ENCODE measurements at places on chromosomes 6 and 20.

GRCh38 chr6:116355796-116356195 is 15.0 kb upstream of the DSE start:
- no peak for DNase-seq

DNA sequence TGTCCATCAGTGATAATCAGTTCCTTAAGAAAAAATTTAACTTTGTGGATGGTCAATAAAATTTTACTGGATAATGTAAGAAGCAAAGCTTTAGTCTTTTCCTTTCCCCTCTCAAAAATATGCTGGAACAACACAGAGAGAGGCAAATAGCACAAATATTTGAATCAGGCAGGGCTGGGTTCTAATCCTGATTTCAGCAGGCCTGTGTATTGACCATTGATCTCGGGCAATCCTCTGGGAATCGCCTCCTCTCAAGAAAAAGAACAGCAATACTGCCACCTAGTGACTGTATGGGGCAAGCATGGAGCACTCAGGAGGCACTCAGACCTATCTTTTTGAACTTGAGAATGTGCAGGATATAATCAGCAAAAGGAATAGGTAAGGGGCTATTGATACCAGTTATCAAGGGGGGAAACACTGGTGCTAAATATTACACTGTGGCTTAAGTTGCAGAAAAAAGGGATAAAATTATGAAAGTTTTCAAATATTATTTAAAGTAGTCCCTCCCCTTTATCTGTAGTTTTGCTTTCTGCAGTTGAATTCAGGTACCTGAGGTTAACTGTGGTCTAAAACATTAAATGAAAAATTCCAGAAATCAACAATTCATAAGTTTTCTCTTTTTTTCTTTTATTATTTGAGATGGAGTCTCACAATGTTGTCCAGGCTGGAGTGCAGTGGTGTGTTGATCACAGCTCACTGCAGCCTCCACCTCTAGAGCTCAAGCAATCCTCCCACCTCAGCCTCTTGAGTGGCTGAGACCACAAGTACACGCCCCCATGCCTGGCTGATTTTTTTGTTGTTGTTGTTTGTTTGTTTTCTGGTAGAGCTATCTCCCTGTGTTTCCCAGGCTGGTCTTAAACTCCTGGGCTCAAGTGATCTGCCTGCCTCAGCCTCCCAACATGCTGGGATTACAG is 91.8 kb upstream of the NHSL1 start:
- DNase-seq: no peak

GRCh38 chr6:150651808-150652470 is 52.3 kb downstream of the PLEKHG1 start:
- no peak for DNase-seq

DNA sequence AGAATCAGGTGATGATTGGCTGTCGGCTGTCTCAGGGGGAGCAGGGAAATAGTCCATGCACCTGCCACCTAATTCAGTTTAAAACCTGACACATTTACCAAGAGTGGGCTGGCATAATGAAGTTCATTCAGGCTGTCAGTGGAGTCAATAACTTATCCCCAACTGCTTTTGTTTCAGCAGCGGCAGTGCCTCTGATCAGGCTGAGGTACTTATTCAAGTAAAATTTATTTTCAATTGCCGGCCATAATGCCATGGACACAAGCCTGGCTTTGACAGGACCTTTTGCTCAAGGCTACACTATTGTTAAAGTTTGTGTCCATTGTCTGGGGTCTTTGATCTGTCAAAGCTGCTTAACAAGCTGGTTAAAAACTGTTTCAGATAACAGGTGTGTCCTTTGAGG is 20.6 kb downstream of the OLIG3 start:
- no peak for DNase-seq

GRCh38 chr6:87436435-87436834 is 28.7 kb downstream of the CFAP206 start:
- DNase-seq: no peak

DNA sequence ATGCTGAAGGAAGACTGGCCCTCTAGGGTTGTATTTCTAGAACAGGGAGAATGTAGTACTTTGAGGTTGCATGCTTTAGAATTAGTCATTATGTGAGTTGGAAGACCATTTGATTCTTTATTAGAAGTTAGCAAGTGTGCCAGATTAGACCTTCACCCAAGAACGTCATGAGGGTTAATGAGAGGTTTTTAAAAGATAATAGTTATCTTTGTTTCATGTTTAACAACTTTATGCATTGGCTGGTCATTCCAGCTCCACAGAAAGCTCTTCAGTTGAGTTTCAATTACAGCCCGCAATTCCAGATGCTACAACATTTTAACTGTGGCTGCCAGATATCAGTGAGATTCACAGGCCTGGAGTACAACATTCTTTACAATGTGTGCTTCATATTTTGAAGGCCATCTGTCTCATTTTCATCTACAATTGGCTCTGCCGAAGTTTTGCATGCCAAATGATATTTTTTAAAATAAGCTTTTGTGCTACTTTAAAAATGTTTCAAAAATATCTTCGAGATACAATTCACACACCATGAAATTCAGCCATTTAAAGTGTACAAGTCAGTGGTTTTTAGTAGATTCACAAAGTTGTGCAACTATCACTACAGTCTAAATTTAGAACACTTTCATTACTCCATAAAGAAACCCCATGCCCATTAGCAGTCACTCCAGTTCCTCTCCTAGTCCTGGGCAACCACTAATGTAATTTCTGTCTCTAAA is 61.1 kb upstream of the FBXO30 start:
- no peak for DNase-seq

DNA sequence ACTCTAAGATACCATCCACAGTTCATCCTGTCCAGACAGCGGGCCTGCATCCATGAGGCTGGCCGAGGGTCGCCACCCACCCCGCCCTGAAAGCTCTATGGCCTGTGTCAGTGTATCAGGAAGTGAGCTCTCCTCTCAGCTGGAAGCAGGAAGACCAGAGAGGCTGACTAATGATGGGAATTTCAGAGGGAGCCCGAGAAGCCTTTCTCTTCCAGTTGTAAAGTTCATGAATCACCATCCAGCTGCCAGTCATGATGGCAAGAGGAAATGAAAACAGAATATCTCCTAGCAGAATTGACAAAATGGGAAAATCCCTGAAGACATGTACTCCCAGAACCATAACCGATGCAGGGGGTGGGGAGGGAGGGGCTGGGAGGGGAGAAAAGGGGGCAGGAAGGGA is 109.6 kb upstream of the RPS6KA2 start:
- DNase-seq: no peak

DNA sequence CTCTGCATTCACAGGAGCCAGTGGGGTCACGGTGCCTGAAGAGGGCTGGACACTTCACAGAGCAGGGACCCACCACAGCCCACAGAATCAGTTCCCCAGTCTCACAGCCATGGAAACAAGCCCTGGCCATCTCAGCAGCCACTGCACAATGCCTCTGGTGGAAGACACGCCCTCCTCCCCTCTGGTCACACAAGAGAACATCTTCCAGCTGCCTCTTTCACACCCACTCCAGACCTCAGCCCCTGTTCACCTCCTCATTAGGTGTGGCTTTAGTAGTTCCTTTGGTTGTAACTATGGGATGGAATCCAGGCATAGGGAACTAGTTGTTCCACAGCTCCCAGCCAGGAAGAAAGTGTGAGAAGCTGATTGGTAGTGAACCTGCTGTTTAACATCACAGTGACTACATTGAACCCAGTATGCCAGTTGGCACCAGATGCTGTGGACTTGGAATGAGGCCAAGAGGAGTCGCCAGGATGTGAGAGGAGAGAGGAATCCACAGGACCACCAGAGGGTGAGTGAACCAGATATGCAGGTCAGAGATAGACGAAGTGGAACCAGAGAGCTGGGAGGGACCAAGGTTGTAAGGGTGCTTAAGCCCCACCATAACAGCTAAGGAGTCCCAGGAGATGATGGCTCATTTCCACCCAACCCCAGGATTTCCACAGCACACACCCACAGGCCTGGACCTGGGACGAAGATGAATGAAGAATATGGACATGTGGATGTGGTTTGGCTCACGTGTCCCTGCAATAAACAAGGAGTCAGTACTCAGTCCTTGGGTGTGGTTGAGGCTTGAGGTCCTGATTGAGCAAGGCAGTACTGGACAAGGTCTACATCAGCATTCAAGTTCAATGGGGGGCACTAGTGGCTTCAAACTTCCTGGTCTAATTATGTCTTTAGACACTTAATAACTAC is 8.8 kb upstream of the BTN3A3 start:
- DNase-seq: no peak

GRCh38 chr6:10962673-10963072 is 75.8 kb downstream of the SYCP2L start:
- peak; percentile 83 for DNase-seq

GRCh38 chr6:139251045-139251690 is 40.6 kb downstream of the TXLNB start:
- no peak for DNase-seq

- DNase-seq: no peak
These were observed 21.1 kb upstream of the ROS1 start for GRCh38 chr6:117446861-117447260.

GRCh38 chr6:100968949-100969348 is 87.8 kb upstream of the ASCC3 start:
- DNase-seq: no peak

GRCh38 chr6:156150391-156150790 is 626.8 kb upstream of the ARID1B start:
- no peak for DNase-seq

DNA sequence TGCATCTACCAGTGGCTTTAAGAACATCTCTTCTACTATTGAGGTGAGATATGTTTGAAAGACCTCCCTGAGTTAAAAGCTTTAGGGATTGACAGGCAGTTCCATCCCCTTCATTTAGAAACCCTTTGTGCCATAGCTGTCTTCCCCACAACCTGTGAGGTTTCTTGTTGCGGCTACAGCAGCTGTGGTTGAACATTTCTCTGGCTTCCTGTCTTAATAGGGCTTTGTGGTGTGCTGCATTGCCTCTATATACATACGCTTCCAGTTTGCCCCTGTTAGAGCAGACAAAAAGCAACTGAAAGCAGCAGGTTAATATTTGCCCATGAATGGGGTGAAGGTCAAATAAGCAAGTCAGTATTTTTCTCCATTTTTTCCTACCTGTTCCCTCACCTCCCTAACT is 210.2 kb downstream of the TMEM200A start:
- no peak for DNase-seq

GRCh38 chr20:57594092-57594951 is 25.9 kb downstream of the ZBP1 start:
- DNase-seq: no peak

DNA sequence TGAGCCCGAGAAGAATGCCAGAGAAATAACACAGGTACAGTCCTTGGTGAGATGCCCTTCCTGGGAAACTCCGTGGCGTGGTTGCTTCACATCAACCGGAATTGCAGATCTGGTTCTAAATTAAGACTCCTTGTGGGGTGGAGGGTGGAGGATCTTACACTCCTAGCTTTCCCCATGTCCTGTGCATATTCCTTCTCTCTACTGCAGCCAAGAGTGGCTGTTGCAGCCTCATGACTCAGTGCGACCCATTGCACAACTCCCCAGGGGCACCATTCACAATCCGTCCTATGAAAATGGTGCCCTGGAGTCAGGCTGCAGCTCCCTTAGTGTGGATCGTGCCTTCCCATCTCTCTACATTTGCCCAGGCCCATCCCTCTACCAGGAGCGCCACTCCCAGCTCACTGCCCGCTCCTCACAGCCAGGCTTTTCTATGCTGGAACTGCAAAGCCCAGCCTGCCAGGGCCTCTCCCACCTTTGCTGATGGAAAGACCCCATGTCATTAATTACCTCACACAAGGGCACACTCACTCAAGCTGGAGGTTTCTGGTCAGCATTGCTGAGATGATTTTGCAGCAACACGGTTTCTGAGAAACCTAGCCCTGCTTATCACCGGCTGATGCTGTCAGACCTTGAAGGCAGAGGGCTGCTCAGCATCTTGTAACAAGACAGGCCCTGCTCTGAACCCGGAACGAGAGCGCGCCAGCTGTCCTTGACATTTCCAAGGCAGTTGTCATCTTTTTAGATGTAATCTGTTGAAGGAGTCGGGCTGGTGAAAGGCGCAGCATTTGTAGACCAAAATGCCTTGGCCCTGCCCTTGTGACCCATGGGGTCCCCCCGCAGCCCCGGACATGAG is 39.7 kb downstream of the SIRPA start:
- peak; percentile 38 for DNase-seq

DNA sequence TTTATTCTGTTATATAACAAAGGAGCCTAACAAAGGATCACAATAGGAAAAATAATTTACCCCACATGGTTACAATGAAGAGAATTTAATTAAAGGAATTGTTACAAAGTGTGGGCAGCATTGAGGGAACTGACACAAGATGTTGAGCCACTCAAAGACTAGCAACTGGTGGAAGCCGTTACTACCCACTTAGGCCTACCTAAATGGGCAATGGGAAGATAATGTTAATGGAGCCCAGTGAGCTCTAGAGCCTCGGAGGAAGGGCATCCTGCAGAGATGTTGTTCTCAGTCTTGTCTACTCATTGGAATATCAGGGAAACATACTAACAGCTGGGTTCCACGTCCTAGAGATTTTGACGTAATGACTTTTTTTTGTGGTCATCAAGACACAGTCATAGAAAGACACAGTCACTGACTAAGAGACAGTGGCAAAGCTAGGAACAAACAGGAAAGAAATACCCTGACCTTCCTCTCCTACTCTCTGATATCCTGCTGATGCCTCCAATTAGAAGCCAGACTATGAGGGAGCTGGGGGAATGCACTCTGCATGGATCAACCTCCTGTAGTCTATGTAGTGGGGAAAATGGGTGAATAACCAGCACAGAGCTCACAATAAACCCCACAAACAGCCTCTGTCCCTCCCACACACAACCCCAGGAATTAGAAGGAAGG is 523.8 kb upstream of the FLRT3 start:
- DNase-seq: no peak

- DNase-seq: peak; percentile 34
These were observed 368.9 kb upstream of the JARID2 start for GRCh38 chr6:14876778-14877613.

DNA sequence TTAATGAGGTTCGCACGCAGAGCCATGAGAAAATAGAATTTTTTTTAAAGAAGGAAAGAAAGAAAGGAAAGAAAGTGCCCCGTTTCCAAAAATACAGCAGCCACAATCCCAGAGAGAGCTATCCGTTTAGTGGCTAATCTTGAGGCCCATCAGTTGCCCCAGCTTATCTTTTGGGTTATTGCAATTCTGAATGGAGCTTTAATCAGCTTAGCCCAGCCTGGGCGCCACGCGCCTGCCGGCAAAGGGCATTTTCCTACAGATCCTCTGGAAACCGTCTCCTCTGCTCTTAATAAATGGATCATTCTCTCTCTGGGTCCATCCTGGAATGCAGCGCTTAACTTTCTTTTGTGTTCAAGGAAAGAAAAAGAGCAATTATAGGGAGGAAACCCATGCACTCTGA is 413.3 kb downstream of the MAFB start:
- DNase-seq: no peak

- DNase-seq: no peak
These were observed 103.2 kb upstream of the FOXP4 start for GRCh38 chr6:41442800-41443501.

GRCh38 chr6:87913974-87914373 is 133.7 kb upstream of the SPACA1 start:
- DNase-seq: no peak

- no peak for DNase-seq
These were observed 45.5 kb downstream of the IRF4 start for GRCh38 chr6:437037-437392.
